ENCODE measurements at places on chromosomes 12 and 14. TPM values are rescaled to one million over a fixed set of nuclear protein-coding genes. Genes with fewer than 3 reads are reported as not detected.

- DNase-seq, result no peak
Measured at GRCh38 chr14:38405851-38406635, 150.2 kb upstream of the CLEC14A start.

PRICKLE1 gene
- total RNA-seq, result 0.30 TPM

- DNase-seq, result no peak
Measured at GRCh38 chr12:85308374-85308773, 28.4 kb downstream of the ALX1 start.

PCED1B gene
- 62.2 TPM for total RNA-seq

GRCh38 chr14:91294153-91294552 lies 49.6 kb upstream of the GPR68 start:
- DNase-seq, result no peak

GRCh38 chr14:80621701-80622100 lies 319.8 kb downstream of the CEP128 start:
- no peak for DNase-seq

MAP1LC3B2 gene
- 0.83 TPM for total RNA-seq

GRCh38 chr14:91332171-91332985 lies 85.2 kb downstream of the CCDC88C start:
- no peak for DNase-seq
